ENCODE measurements at places on chromosomes 3 and 15.

DNA sequence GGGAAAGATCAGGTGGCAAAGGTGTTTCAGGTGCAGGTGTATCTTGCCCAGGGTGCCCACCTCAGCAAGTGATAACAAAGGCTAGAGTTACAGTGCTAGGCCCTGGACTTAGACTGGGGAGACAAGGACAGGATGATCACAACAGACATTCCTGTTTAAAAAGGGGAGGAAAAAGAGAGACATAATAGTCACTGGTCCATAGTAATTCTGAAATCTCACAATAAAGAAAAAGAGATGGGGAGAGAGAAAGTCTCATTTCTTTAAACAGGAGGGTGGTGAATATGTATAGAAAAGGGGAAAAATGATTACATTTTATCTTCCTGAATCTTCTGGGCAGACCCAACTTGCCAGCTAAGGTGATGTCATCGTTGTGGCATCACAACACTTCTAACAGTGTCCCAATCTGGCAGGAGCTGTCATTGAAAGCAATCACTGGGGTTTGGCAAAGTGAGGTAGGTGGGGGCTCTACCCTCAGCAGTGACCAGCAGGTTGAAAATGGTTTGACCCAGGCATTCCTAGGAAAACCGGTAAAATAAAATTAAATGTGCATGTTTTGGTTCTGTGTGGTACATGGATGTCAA, 99.5 kb downstream of the ZNF621 start:
- DNase-seq, result no peak

DNA sequence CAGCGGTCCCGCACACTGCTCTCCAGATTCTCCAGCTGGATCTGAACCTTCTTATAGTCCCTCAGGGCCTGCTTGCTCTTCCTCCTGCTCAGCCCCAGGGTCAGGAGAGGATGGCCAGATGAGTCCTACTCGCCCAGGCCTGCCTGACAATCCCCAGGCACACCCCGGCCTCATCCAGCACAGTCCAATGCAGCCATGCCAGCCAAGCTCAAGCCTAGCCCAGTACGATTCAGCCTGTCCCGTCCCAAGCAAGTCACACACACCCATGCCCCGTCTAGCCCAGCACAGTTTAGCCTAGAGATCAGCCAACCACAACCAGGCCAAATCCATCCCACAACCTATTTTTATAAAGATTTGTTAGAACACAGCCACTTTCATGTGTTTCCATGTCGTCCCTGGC, 16.8 kb downstream of the PLXNB1 start:
- DNase-seq, result no peak

DNA sequence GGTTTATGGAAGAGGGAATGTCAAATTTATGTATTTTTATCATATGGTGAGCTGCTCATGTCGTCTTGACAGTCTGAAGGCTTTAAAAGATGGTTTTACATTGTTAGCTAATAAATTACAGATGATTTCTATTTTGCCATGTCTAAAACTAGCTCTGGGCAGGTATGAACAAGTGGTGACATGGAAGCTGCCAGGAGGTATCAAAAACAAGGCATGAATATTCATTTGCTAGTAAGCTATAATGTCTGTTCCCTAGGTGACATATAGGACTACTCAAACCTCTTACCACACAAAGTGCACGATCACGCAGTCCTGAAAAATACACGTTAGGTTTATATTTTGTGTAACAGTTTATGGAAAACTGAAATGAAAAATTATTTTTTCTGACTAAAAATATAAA, 34.8 kb downstream of the ST3GAL6 start:
- no peak for DNase-seq

- no peak for DNase-seq
Measured at GRCh38 chr15:40424483-40425115, 16.2 kb upstream of the BAHD1 start.

DNA sequence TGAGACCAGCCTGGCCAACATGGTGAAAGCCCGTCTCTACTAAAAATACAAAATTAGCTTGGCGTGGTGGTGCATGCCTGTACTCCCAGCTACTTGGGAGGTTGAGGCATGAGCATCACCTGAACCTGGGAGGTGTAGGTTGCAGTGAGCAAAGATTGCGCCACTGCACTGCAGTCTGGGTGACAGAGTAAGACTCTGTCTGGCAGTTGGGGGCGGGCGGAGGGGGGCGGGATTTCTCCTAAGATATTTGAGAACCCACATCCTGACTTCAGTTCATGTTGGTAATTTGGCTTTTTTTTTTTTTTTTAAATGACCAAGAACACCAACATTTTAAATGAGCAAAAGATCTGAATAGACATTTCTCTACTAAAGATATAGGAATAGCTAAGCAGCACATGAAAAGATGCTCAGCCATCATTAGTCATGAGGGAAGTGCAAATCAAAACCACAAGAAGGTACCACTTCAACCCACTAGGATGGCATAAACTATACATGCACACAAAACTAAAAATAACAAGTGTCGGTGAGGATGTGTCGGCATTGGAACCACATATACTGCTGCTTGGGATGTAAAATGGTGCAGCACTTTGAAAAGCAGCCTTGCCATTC, 75.6 kb upstream of the LMOD3 start:
- no peak for DNase-seq

DNA sequence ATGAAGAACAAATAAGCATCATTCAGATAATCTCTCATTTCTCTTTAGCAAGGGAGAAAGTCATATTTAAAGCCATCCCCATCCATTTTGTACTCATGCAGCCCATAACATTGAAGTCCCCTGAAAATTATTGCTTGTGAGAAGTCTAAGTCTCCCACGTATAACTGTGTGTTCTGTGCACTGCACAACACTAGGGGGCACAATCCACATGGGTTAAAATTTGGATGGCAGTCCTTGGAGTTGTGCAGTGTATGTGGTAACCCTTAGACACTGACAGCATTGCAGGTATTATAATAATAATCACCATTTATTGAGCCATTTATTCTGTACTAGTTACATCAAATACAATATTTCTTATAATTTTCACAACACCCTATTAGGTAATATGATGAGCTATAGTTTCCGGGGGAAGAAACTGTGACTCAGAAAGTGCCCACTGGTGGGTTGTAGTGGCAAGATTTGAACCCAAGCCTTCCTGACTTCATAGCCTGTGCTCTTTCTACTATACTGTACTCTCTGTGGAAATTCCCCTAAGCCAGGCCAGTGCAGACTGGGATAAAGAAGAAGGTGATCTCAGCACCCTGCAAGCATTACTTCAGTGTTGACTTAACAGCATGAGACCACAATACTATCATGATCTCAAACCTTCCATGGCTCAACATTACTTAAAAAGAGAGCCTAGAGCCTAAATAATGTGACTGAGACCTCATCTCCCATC, 15.7 kb downstream of the KCNAB1 start:
- no peak for DNase-seq

GRCh38 chr3:152885076-152885475, 50.1 kb downstream of the P2RY1 start:
- DNase-seq, result no peak

- no peak for DNase-seq
Measured at GRCh38 chr3:195522254-195523023, 20.7 kb downstream of the PPP1R2 start.

DNA sequence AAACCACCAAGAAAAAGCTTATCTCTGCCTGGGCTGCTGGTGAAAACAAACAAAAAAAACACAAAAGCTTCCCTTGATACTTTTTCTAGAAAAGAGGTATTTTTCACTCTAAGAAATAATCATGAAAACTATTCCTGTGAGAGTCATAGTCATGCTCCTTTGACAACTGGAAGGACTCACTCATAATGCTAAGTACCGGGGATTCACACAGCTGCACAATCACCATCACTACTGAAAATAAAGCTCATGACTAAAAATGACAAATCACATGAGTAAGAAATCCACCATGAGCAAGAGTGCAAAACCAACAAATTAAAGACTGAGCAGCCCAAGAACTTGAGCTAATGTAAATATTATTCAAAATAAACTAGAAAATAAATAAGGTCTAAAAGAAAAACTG, 10.6 kb upstream of the POU1F1 start:
- DNase-seq, result peak; percentile 19

- no peak for DNase-seq
Measured at GRCh38 chr15:79208179-79208578, 74.3 kb upstream of the ANKRD34C start.

DNA sequence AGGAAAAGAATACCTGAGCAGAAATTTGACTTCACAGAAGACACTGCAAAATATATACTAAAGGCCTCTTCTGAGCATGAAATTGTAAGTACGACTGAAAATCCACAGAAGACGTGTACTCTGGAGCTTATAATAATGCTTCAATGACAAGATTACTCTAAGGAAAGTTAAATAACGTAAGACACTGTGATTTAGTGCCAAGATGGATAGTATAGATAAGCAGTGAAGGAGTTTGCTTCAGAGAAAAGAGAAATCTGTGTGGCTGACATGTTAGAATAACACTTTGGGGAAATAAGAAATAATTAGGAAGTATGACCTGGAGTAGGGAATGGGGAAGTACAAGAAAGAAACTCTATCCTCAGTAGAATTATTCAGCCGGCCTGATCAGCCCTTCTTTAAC, 28.9 kb downstream of the ALDH1A2 start:
- no peak for DNase-seq

DNA sequence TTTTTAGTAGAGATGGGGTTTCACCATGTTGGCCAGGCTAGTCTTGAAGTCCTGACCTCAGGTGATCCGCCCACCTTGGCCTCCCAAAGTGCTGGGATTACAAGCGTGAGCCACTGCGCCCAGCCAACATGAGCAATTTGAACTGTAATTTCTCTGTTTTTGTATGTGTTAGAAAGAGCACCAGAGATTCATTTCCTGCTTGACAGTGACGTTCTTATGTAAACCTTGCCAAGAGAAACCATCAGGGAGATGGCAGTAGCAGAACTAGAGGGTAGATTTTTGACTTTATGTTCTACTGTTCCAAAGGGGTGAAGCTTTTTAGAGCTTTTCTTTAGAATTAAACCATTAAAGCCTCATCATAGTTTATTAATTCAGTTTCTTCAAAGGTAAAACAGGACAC, 148.1 kb upstream of the UMPS start:
- no peak for DNase-seq

DNA sequence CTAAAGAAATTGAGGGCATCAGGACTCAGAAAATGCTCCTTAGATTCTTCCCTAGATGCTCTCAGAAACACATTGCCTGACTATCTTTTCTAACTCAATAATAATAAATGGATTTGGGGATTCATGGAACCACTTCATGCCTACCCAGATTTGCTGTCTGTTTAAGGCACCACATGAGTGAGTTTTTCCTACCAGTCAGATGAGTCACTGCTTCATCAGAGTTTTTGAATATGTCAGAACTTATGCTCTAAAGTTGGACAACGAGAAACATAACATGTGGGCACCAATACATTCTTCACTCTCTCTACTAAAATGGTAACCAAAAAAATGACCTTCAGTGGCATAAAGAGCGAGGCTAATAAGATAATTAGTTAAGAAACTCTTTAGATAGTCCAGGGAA, 1135.1 kb downstream of the TUSC7 start:
- no peak for DNase-seq

GRCh38 chr15:80467311-80467714, 63.1 kb downstream of the ARNT2 start:
- DNase-seq, result no peak

GRCh38 chr3:130990282-130990681, 36.3 kb downstream of the ASTE1 start:
- DNase-seq, result peak; percentile 39

- no peak for DNase-seq
Measured at GRCh38 chr15:55084673-55085072, 112.1 kb downstream of the RSL24D1 start.

DNA sequence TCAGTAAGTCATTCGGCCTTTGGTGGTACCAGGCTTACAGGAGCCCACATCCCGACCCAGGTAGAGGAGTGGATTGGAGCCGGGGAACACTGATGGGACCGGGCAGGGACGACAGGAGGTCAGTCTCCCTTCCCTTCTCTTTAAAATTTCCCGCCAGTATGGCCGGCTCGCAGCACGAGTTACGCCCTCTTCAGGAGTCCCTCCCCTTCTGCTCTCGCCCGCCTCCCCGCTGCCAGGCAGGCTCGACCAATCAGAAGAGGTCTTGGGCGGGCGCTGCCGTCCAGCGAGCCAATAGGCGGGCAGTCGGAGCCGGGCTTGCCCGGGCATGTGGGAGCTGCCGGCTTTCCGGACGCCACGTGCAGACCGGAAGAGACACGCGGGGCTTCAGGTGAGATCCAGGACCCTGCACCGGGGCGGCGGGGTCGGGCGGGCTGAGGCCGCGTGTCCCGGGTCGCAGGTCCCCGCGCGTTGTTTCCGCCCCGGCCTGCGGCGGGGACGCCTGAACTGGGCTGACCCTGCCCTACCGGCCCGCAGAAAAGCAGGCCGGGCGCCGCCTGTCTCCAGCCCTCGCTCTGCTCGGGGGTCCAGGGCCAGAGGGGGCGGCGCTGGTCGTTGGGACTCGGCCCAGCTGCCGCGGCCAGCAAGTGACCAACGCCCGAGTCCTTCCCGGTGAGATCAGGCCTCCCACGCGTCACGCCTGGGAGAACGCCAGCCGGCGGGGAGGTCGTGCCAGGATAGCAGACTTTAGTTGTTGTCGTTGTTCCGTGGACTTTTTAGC, at the start of gene AEN:
Gene AEN (plus strand): TSS at position 346 of the 778 bp plus-strand sequence. CDS start 4,870 bp downstream, outside the sequence.
- DNase-seq, result peak; percentile 97

- no peak for DNase-seq
Measured at GRCh38 chr3:41259449-41260062, 60.3 kb downstream of the CTNNB1 start.

DNA sequence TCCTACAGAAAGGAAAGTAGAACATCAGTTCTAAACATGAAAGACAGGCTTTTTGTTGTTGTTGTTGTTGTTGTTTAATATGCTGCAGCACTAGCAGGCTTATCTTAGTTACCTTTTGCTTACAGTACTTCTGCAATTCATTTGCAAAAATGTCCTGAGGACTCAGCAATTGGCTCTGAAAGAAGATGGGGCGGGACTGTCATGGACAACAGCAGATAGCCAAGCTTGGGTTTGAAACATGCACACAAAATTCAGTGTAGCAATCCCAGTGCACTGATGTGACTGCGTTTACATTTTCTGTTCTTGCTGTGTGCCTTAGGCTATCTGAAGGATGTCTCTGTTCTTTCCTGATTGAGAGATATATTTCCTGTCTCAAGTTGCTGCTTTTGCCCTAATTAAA, 9.2 kb downstream of the UNC13C start:
- DNase-seq, result no peak

DNA sequence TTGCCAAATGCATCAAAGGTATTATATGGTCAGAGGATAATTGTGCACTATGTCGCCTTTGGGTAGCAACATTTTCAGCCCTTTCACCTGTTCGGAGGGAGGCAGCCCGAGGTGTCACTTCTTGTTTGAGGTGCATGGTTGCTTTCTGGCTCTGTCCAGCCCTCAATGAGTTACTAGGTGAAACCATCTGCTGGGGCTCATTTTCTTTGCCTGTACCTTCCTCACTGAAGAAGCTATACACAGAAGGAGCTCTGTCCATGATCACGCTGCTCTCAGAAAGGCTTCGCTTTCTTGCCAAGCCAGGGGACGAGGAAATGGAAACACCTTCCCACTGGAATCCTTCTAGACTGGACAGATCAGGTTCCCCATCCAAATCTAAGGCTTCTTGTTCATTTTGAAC, 42.7 kb downstream of the ZNF106 start:
- no peak for DNase-seq

All from Caki2 (cell line).